Stimulated activated CD4-positive, alpha-beta T cell treated with anti-CD3 and anti-CD28 coated beads, Interleukin-1b, Interleukin-23, amount 100 ng/mL, for 1 hour (primary cell): ENCODE measurements at places on chromosomes 1 and 21.

- no peak for DNase-seq
These were observed 3.7 kb downstream of the PFKL start for GRCh38 chr21:44303490-44303981.

DNA sequence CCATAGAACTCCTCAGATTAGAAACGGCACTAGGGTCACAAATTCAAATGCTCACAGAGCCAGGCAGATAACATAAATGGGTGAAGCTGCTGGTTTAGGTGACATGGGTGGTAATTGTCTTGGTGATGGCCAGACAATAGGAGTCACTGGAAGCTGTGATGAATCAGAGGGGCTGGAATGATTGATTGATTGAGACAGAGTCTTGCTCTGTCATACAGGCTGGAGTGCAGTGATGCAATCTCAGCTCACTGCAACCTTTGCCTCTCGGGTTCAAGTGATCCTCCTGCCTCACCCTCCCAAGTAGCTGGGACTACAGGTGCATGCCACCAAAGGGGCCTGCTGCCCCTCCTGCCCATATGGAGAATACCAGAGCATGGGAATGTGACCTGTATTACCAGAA is 63.0 kb downstream of the HIVEP3 start:
- DNase-seq: no peak

- no peak for DNase-seq
These were observed 178.7 kb downstream of the DNM3 start for GRCh38 chr1:172019976-172020375.

DNA sequence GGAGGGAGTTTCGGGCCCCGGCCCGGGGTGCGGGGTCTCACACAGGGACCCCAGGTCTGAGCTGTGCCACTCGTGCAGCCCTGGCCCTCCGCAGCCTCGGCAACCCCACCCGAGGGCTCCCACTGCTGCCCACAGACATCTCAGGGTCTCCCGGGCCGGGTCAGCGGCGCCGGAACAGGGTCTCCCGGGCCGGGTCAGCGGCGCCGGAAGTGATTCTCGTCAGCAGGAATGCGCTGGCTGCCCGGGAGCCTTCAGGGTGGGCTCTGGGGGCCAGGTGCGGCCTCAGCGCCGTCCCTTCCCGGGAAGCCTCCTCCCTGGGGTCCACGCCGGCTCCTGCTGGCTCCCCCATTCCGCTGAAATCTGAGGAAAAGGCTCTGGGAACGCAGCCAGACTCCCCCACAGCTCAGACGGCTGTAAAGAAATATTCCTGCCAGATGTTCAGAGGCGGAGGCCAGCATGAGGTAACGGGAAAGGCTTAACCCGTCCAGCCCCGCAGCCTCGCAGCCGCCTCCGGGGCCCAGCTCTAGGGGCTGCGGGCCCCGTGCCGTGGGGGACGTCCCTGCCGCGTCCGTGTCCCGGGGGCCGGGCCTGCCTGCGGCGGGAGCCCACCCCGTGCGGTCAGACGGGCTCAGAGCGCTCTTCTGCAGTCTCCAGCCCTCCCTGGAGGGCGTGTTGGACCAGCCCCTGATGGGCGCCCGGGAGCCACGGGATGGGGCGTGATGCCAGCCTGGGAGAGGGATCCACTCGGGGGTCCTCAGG is 8.7 kb upstream of the COL6A1 start:
- DNase-seq: no peak

- no peak for DNase-seq
These were observed 15.3 kb downstream of the CLSTN1 start for GRCh38 chr1:9808459-9808858.

DNA sequence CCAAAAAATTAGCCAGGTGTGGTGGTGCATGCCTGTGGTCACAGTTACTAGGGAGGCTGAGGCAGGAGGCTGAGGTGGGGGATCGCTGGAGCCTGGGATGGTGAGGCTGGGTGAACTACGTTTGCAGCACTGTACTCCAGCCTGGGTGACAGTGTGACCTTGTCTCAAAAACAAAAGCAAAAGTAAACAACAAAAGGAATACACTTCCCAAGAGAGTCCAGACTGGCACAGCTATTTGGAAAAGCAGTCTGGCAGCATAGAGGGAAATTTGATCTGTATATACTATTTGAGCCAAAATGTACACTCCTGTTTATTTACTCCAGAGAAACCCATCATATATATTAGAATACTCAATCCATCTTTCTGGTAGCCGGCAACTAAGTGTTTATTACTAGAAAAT is 107.0 kb upstream of the HMCN1 start:
- no peak for DNase-seq

DNA sequence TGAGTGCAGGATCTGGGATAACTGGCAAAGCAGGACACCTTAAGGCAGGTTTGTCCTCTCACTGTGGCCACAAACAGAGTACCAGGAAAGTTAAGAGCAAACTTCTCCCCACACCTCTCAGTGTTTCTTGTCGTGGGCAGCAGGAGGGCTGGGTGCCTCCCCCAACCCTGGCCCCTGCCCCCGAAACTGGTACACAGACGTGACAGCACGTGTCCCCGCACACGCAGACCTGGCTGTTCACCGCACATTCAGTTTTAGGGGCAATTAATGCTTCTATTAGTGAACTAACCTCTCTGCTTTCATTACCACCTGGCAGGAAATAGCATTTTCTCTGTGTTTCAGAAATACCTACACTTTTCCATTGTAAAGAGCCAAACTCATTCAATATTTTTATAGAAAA is 32.9 kb upstream of the RIPK4 start:
- DNase-seq: no peak

- no peak for DNase-seq
These were observed 45.5 kb downstream of the OLFML2B start for GRCh38 chr1:161978011-161978790.

DNA sequence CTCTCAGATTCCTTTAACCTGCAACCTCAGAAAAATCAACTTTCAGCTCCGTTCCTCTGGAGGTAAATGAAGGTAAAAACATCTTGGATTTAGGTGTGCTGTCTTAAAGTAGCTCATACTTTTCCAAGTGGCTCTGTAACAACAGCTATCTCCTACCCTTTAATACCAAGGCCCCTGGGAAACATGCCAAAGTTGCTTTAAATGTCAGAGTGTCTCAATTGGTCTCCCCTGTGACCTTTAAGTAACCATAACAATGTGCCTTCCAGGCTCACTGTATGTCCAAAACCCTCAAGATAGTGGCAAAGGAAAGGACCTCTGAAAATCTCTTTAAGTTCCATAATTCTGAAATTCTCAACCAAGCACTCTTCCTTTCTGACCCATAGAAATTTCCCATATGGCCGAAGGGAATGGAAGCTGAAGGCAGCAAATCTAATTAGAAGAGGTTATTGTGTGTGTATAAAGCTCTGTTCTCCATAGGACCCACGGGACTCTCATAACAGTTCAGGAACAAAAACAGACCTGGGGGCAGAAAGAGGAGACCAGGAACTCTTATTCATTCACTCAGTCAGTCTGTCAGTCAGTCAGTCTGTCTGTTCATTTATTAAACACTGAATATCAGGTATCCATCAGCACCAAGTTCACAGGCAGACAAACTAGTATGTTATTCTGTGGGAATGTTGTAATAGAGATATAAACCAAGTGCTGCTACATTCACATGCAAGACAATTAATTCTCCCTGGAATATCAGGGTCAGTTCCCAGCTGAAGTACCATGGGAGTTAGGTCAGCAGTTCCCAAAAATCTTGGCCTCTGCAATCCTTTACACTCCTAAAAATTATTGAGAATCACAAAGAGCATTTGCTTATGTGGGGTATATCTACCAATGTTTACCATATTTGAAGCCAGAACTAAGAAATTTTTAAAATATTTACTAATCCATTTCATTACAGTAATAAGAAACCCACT is 19.1 kb downstream of the ASTN1 start:
- DNase-seq: no peak
